ENCODE measurements at places on chromosomes 3 and 15.

GRCh38 chr15:99132122-99132521 is 27.2 kb downstream of the SYNM start:
- H3K4me3 ChIP-seq = no peak overlapping the region
- no peak for DNase-seq
- no peaks in the 10 kb centered on the region for H3K27me3 ChIP-seq
- H3K4me1 ChIP-seq = no peaks in the 10 kb centered on the region
- peak overlapping the region; percentile 96 for H3K27ac ChIP-seq

DNA sequence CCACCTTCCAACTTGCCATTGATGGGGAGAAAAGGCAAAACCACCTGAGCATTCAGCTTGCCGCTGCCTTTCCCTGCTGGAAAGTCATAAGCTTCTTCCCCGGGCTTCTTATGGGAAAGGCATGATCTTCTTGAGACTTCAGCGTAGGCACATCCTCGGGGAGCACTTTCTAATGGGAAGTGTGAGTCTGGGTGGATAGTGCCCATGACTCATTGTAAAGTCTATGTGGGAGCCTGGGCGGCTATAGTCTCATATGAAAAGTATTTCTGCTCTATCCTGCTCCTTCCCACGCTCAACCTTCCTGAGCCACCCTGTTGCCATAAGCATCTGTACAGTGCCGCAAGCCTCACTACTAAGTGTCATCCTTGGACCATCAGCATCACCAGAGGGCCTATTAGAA is 309.9 kb upstream of the THBS1 start:
- H3K27me3 ChIP-seq = no peaks in the 10 kb centered on the region
- H3K4me3 ChIP-seq = no peak overlapping the region
- DNase-seq = no peak
- H3K27ac ChIP-seq = no peak overlapping the region
- H3K36me3 ChIP-seq = no peaks in the 10 kb centered on the region

DNA sequence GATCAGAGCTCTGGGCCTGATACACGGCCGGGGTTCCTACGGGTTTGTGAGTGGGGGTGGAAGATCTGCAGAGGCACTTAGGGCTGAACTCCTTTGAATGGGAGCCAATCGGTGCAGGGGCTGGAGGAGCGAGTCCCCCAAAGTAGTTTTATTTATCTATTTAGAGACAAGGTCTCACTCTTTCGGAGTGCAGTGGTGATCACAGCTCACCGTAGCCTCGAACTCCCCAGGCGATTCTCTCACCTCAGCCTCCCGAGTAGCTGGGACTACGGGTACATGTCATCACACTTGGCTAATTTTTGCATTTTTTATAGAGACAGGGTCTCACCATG is 1.6 kb upstream of the CELSR3 start:
- no peak overlapping the region for H3K4me3 ChIP-seq
- H3K4me1 ChIP-seq = peaks cover 30% of the 10 kb centered on the region
- peak overlapping the region; percentile 81 for H3K27ac ChIP-seq
- no peaks in the 10 kb centered on the region for H3K36me3 ChIP-seq

GRCh38 chr3:138202945-138203701 is 16.0 kb downstream of the ARMC8 start:
- no peaks in the 10 kb centered on the region for H3K36me3 ChIP-seq
- no peaks in the 10 kb centered on the region for H3K27me3 ChIP-seq
- peaks cover 26% of the 10 kb centered on the region for H3K4me1 ChIP-seq
- DNase-seq = no peak

GRCh38 chr15:56428821-56429458 is 36.0 kb downstream of the MNS1 start:
- peaks cover 6% of the 10 kb centered on the region for H3K36me3 ChIP-seq
- no peak for DNase-seq
- H3K4me1 ChIP-seq = no peaks in the 10 kb centered on the region
- no peak overlapping the region for H3K27ac ChIP-seq
- H3K4me3 ChIP-seq = no peak overlapping the region
- H3K27me3 ChIP-seq = no peaks in the 10 kb centered on the region
